ENCODE measurements at places on chromosomes 5 and 9.

- no peak for DNase-seq
Measured at GRCh38 chr5:127608077-127608660, 40.7 kb upstream of the CTXN3 start.

- no peak for DNase-seq
Measured at GRCh38 chr5:23289162-23289561, 218.2 kb upstream of the PRDM9 start.

DNA sequence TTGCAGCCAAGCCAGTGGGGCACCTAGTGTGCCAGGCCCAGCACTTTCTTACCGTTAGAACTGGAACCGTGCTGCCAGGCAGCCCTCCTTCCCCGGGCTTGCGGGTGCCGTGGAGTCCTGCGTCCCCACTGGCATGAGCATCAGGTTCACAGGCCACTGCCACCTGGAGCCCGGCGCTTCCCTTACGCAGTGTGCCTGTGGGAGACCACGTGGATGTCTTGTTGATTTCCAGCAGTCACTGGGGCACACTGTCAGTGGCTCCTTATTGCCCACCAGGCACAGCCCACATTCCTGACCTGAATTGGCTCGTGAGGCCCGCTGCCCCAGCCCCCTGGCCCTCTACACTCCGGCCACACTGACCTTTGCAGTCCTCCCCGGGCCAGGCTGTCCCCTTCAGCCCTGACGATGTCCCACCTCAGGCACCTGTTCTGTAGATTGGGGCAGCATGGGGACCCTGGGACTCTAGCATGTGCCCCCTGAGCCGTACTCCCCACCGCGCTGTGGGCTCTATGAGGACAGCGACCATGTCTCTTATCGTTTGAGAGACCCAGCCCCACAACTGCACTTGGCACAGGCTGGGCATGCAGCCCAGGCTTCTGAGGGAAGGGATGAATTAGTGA, 10.4 kb upstream of the CEL start:
- DNase-seq: no peak

DNA sequence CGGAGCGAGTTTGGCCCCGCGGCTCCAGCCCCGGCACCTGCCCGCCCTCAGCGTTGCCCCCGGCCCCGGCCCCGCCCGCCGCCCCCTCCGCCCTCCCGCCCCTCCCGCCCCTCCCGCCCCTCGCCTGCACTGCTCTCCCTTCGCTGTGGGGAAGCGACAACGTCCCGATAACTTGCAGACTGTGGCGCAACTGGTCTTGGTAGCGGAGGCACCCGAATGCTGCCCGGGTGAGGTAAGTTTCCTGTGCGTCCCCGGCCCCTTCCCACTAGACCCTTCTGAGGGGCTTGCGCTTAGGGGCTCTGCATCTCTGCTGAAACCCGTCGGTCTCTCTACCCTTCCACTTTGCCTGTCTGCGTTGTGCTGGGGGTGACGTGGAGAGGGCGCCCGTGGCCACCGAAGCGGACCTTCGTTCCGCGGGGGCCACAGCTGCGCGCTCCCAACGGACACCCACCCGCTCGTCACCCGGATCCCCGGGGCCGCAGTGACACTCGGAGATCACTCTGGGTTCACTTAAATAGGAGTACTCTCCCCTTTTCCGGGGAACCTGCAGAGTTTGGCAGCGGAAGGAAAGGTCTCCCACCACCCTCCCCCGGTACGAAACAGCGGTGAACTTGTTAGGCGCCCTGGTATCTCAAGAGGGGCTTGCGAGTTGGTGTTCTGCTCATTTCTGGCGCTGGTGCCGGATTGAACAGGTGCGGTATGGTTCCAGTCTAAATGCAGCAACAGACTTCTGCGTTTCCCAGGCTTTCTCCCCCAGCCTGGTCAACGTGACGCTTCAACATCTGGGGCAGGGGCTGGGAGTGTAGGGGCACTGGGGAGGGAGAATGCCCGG, 707 bp downstream of the PIP5K1B start:
- no peak for DNase-seq

DNA sequence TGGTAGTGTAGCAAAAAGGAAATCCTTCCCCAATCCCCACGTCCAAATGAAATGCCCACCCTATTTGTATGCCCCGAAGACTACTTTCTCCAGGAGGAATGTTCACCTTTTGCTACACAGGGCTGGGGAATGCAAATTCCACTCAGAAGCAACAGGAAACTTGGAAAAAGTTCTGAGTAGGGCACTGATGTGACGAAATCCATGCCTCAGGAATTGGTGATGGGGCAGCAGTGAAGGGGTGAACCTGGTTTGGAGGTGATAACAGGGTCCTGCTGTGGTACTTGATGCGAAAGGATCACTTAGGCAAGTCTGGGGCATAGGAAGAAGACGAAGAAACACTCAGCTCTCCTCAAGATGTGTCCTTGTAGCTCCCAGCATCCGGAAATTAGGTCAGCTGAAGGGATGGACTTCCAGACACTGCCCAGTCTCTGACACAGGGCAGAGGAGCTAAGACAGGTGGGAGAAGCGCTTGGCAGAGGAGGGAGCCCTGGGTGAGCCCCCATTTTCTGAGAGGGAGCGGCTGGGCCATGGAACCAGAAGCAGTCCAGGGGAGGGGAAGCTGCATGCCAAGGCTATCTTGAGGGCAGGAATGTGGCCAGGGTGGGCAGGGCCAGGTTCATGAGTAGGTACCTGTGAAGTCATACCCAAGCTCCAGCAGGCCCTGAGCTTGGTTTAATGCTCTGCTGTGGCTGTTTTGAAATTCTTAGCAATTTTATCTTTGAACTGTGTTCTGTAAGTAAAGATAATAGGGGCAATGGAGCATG, 22.2 kb upstream of the MVB12B start:
- no peak for DNase-seq

GRCh38 chr5:126138281-126138931, 284.8 kb upstream of the GRAMD2B start:
- no peak for DNase-seq

DNA sequence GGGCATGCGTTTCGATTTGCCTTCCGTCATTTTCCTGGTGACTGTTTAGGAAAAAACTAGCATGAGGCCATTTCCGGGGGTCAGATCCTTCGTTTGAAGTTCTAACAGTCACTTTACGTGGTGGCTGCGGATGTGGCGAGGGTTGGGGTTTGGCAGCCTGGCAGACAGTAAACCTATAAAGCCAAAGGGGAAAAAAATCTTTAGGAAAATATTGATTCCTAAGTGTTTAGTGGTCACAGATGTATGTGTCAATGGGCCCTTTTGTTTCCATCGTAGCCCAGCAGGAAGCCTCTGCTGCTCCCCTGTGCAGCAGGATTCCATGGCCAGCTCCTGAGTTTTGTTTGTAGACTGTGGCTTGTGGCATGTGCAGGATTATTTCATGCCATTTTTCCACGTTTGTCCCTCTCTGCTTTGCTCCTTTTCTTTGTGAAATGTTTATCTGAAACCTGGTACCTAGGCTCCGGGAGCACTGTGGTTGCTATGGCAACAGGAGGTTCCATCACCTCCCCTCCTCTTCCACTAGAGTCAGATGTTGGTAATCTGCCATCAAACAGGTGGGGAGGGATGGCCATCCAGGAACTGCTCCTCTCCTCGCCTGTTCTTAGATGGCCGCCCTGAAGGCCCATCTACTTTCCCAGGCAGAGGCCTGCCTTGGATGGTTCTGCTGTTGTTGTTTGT, 202.3 kb downstream of the AOPEP start:
- DNase-seq: no peak

- DNase-seq: no peak
Measured at GRCh38 chr5:11415751-11416150, 488.5 kb downstream of the CTNND2 start.

DNA sequence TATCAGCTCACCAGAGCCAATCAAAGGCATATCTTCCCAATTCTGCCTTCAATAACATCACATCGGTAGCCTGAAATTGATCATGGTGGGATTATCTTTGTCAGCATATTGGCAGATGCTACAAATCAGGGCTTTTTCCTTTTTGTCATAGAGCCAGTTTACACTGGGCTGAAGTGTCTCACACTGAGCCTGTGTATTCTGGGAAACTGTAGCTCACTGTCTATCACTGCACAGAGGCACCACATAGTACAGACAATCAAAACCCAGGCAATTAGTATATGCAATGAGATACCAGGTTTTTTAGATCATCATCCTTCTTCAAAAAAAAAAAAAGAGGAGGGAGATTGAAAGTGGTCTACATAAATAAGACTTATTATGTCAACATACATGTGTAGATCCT, 46.6 kb downstream of the ADAM19 start:
- no peak for DNase-seq

GRCh38 chr5:132457371-132458225, 33.0 kb downstream of the IRF1 start:
- DNase-seq: no peak

Measured in activated naive CD4-positive, alpha-beta T cell (primary cell).